ENCODE measurements at places on chromosomes 5 and 9.

GRCh38 chr5:132429463-132430440 lies 60.2 kb downstream of the SLC22A5 start:
- no peak for DNase-seq

GRCh38 chr9:108022246-108022935 lies 532.8 kb upstream of the KLF4 start:
- DNase-seq: no peak

- DNase-seq: peak; percentile 59
Observed at GRCh38 chr5:169862391-169862811, 117.9 kb downstream of the INSYN2B start.

DNA sequence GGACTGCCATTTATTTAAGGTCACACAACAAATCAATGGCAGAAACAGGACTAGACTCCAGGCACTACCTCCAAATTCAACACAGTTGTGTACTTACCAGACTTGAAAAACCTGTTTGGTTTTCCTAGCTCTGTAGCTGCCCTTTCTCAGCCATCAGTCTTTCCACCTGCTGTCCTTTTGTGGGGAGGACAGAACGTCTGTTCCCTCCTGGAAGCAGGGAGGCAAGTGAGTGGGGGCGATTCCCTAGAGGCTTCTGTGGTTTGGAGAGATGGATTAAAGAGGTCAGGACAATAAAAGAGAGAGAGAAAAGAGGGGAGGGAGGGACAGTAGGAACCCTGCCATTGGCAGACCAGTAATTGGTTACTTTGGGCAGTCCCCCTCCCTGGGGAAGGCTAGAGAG lies 14.7 kb downstream of the ASTN2 start:
- DNase-seq: no peak

- no peak for DNase-seq
Observed at GRCh38 chr5:170436335-170436734, 47.2 kb upstream of the KCNMB1 start.

DNA sequence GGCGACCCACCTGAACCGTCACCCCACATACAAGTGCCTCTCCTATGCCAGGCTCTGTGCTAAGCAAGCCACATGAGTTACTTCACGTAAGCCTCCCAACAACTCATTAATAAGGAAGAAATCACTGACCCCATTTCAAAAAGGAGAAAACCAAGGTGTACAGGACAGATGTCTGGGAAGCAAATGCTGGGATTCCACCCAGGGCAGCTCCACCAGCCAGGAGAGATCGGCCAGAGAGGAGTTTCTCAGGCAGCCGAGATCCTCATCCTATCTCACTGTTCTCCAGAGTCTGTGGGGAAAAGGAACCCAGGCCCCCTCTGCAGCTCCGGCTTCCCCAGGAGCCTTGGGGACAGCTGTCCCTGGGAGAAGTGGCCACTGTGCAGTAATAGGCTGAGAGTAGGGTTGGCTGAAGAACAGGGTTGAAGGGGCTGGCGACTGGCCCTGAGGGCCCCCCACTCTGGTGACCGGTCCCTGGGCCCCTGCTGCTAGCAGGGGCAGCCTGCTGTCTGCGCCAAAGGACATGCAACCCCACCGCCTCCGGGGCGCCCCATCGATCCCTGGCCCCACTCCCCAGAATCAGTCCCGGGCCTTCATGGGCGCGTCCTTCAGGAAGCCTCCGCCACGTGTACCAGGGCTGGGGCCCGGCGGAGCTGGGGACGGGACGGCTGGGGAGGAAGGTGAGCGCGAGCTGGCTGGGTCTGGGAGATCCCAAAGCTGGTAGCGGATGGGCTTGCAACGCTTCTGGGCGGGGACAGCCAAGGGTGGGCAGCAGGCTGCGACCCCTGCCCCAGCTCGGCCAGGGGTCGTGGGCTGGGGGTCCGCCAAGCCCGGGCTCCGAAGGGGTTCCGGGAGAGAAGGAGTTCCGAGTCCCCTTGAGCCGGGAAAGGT lies 44.1 kb upstream of the STXBP1 start:
- DNase-seq: no peak

DNA sequence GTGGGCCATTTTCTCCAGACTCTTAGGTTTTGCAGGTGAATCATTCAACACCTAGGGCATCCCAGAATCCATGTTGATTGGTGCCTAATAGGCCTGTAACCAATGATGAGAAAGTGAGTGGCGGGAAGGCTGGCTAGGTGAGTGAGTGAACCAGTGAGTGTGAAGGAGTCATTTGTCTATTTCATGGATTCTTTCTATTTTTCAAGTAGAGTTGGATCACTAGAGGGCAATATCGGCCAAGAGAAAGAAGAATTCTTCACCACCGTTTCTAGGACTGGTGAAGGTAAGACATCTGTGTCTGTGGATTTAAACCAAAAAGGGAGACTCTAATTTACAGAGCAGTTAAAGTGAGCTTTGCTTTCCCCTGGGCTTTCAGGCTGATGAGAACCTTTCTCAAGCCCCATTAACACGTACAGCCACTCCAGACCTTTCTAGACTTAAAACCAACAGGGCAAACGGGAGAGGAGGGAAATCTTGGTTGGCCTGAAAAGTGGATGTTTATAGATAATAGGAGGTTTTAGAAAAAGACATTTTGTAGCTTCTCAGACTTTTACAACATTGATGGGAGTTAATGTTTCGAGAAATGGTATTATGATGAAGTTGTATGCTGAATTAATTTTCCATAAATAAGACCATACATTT lies 114.3 kb upstream of the IL12B start:
- peak; percentile 70 for DNase-seq

DNA sequence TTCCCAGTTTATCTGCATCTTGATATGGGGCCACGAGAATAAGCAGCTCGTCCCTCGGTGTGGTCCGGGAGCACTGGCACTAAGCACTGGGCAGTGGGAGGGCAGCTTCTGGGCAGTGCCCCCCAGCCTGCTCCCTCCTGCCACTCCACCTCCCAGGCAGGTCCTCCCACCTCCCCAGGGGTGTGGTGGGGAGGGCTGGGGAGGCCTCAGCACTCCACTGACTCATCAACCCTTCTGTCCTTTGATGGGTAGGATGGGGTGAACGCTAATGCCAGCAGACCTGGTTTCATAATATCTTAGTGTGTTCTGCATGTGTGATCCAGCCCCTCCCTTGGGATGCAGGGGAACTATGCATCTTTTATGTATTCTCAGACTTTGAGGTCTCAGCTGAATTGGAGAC lies 62.2 kb upstream of the GNE start:
- DNase-seq: no peak

GRCh38 chr5:72147569-72147968 lies 40.3 kb downstream of the MAP1B start:
- no peak for DNase-seq

DNA sequence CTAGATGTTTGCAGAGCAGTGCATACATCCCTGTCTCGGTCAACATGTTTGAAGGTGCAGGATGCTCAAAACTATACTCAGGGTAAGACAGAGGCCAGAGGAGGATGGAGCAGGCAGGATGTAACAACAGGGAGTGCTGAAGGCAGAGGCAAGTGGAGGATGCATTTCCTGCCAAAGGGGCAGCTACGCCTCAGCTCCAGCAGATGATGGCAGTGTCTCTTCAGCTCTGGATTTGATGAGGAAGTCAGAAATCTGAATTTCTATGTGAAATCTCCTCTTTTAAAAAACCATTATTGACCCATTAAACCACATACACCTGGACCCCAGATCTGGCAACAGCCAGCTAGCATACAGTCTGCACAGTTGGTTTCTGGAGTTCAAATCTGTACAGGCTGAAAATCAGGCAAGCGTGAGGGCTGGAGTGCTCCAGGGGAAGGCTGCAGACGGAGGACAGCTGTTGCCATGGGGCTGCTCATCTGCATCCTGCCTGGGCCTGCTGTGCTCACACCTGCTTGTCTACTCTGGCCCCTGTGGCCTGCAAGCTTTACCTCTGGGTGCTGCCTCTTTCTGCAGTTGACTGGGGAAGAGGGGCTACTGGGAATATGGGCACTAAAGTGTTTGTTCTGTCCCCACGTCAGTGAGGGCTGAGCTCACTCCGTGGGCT lies 152.9 kb upstream of the SLC28A3 start:
- DNase-seq: no peak

DNA sequence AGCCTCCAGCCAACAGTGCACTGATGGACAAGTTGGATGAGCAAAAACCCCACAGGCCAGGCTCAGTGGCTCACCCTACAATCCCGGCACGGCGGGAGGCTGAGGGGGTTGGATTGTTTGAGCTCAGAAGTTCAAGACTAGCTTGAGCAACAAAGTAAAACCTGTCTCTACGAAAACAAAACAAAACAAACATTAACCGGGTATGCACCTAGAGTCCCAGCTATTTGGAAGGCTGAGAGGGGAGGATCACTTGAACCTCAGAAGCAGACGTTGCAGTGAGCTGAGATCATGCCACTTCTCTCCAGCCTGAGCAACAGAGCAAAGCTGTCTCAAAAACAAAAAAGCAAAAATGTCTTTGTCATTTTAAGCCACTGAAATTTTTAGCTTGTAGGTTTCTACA lies 55.1 kb upstream of the DMRT1 start:
- no peak for DNase-seq

GRCh38 chr5:164336276-164336675 lies 830.9 kb downstream of the MAT2B start:
- no peak for DNase-seq

DNA sequence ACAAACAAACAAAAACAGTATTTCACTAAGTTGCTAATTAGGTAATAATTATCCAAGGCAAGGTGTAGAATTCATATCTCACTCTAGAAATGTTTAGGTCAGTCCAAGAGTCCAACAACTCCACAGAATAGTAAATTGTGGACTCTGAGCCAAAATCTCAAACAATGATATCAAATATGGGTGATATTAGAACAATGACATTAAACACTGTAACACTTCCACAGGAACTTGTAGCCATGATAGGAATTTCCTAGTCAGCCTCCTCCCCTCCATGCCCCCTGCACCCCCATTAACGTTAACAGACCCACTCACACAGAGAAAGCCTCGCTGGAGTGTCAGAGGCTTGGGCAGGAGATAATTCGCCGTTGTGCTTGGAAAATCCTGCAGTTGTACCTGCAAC lies 305.0 kb upstream of the PIK3R1 start:
- DNase-seq: no peak

DNA sequence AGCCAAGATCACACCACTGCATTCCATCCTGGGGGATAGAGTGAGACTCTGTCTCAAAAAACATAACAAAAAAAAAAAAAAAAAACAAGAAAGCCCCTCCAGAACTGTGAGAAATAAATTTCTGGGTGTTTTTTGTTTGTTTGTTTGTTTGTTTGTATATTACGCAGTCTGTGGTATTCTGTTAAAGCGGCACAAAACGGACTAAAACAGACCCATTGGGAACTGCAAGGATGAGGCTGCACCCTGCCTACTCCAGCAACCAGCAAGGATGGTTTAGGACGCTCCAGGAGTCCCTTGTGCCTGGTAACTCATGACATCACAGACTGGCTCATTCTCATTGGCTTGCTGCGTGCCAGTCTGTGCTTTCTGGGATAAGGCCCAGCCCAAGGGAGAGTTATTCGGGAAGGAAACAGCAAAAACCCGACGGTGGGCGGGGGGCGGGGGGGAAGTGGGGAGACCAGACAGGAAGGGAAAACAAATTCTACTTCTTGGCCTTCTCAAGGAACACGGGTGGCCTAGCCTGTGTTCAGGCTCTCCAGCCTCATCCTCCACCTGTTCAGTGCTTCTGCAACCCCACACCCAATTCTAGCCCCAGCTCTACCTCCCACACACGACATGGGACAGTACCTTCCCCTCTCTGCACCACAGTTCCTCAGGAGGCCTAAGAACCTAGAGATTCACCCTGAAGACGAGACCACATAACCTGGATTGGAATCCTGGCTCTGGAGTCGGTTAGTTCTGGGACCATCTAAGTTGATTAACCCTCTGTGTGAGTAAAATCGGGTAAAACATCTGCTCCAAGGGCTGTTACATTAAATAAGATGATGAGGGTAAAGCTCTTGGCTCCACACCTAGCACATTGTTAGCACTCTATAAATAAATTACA lies 2.8 kb downstream of the CD74 start:
- DNase-seq: peak; percentile 80

- no peak for DNase-seq
Observed at GRCh38 chr9:68793605-68794343, 88.7 kb downstream of the PIP5K1B start.

- peak; percentile 4 for DNase-seq
Observed at GRCh38 chr9:78236551-78236910, 656 bp downstream of the CEP78 start.

GRCh38 chr5:130514984-130515690 lies 610.9 kb downstream of the CHSY3 start:
- DNase-seq: peak; percentile 92

- DNase-seq: no peak
Observed at GRCh38 chr9:126436545-126437267, 110.1 kb downstream of the MVB12B start.

- no peak for DNase-seq
Observed at GRCh38 chr5:128284236-128284635, 200.7 kb downstream of the SLC12A2 start.

GRCh38 chr5:111730659-111731382 lies 26.2 kb downstream of the NREP start:
- no peak for DNase-seq

GRCh38 chr5:128464596-128464995 lies 73.4 kb downstream of the FBN2 start:
- DNase-seq: no peak

DNA sequence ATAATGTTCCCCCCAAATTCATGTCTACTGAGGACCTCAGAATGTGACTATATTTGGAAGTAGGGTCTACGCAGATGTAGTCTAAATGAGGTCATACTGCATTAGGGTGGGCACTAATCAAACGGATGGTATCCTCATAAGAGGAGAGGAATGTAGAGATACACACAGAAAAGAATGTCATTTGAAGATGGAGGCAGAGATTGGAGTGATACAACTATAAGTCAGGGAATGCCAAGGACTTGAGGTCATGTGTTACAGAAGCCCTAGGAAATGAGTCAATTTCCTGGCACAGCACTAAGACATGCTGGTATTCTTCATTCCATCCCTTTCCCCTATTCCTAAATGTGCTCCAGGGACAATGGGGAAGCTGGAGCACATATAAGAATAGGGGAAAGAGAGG lies 758 bp upstream of the PDCD1LG2 start:
- peak; percentile 99 for DNase-seq

DNA sequence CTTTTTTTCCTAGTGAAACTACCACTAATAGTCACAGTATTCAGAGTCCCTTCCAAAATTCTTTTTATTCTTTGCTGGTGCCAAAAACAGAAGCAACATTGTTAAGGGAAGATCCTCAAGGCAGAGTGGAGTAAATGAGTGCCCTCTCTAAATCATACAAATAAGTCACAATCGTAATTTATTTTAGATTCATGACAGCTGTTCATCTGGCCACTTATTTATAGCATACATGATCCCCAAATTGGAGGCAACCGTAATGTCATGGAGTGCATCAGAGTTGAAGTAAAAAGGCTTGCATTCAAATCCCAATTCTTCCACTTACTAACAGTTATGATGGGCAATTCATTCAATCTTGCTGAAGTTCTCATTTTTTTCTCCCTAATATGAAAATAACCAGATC lies 33.4 kb downstream of the POLK start:
- no peak for DNase-seq

- peak; percentile 69 for DNase-seq
Observed at GRCh38 chr5:116130471-116130870, 45.6 kb downstream of the COMMD10 start.

GRCh38 chr5:23289162-23289561 lies 218.2 kb upstream of the PRDM9 start:
- peak; percentile 41 for DNase-seq
